ENCODE measurements at places on chromosomes 4 and X.

- no peak for DNase-seq
Observed at GRCh38 chr4:128009428-128009827, 44.2 kb downstream of the ABHD18 start.

- DNase-seq: no peak
Observed at GRCh38 chr4:36351082-36351666, 69.8 kb downstream of the DTHD1 start.

DNA sequence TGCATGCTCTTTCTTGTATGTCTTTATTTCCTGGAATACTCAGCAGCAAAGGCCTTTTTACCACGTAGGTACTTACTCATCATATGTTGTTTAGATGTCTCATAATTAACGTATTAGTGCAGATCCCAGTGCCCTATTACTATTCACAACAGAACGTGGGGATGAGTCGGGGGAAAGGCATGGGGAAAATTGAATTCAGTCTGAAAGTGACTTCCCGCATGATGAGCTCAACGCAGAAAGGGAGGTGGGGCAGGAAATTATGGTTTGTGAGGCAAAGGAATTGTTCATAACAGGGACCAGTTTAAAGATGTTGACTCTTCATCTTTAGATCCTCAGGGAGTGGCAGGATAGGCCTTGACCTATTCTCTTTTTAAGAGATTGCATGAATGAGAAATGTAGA, 2.0 kb upstream of the TMPRSS11D start:
- no peak for DNase-seq

- no peak for DNase-seq
Observed at GRCh38 chrX:152259150-152259549, 120.8 kb upstream of the MAGEA10 start.

DNA sequence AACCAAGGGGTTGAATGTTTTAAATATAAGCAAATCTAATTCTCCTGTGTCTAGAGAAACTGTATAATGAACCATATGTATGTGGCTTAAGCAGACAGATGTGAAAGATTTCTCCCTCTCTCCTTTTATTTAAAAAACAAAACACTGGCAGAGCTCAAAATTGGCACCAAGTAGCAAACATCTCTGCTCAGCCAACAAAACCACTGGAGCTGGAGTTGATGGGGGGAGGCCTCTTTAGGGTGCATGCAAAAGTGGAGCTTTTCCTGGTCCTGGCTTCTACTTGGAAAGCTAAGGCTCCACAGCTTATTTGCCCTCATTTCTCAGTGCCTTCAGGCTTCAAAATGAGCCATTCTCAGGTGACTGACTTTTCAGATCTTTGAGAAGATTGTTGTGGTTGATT, 95.6 kb downstream of the REPS2 start:
- DNase-seq: no peak

DNA sequence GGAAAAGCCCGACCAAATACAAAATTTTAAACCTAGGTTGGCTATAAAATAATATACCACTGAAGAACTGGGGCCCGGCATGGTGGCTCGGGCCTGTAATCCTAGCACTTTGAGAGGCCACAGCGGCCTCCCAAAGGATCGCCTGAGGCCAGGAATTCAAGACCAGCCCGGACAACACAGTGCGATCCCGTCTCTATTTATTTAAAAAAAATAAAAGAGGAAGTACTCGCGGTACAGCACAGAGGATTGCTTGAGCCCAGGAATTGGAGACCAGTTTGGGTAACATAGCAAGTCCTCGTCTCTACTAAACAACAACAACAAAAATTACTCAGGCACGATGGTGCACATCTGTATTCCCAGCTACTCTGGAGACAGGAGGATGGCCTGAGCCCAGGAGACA, 44.8 kb upstream of the CDKN2AIP start:
- no peak for DNase-seq

DNA sequence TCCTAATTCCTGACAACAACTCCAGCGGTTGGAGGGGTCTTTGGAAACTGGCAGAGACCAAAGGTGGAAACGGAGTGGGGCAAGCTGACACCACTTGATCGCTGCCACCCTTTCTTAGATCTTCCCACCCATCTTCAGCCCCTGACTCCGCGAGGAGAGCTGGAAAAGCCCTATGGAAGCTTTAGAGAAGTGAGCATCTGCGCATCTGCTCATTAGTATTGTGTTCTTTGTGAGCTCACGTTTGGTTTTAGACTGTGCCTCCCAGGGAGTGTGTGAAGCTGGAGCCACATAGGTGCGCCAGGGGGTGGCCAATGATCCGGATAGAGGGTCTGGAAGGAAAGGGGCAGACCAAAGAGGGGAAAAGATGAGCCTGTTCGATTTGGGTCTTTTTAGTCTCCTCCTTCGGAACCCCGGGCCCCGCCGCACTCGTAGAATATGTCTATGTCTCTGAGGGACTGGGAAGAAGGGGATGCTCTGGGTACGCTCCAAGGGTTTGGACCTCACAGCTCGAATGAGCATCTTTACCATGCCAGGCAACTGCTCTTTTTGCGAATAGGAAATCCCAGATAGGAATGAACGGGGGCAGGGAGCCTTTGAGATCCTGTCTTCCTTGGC, 578 bp upstream of the DKK2 start:
- DNase-seq: no peak

Data from GM12891 (cell line).